ENCODE measurements at places on chromosomes 3 and 15. TPM values are rescaled to one million over a fixed set of nuclear protein-coding genes. Genes with fewer than 3 reads are reported as not detected.

The SLC12A8 gene
- 11.6 TPM for total RNA-seq

The GRM7 gene
- total RNA-seq = 0.69 TPM

The LARP6 gene
- total RNA-seq = 27.3 TPM

The ADGRG7 gene
- total RNA-seq = not detected

DNA sequence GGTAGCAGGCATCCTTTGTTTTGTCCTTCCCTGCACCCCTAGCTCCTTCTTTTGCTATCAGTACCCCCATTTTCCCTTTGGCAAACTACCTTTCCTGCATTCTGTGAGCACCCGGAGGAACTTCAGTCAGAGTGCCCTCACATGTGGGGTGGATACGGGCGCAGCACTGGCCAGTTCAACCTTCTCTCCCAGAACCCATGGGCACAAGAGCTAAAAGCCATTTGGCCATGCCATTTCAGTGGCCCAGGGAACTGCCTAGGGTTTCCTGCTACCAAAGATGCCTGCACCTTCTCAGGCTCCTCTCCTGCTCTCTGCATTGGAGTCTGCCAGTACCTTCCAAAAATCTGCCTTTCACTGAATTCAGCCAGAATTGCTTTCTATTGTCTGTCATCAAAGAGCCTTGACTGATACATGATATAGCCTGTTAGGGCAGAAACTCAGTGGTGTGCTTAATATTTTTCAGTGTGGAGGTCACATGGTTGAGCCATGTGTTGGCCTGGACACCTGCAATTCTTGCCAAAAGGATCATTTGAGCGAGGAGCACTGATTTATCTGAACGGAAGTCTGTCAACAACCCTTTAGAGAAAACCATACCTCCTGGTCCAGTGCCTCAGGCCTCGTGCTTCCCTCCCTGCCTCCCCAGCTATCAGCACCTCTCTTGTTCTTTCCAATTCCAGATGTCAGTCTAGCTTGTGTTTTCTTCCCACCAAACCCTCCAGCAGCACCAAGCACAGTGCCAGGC, 27.0 kb upstream of the HHATL start:
- H3K4me1 ChIP-seq = no peaks in the 10 kb centered on the region
- H3K27me3 ChIP-seq = no peaks in the 10 kb centered on the region
- no peak overlapping the region for H3K27ac ChIP-seq
- no peak overlapping the region for H3K4me3 ChIP-seq
- no peaks in the 10 kb centered on the region for H3K36me3 ChIP-seq

GRCh38 chr3:32392536-32393302, 1.1 kb downstream of the CMTM7 start:
- DNase-seq = no peak
- H3K4me3 ChIP-seq = peak overlapping the region; percentile 96
- peak overlapping the region; percentile 94 for H3K27ac ChIP-seq
- H3K36me3 ChIP-seq = no peaks in the 10 kb centered on the region
- peaks cover 13% of the 10 kb centered on the region for H3K4me1 ChIP-seq

GRCh38 chr3:12974334-12974733, 98.9 kb downstream of the IQSEC1 start:
- H3K36me3 ChIP-seq = no peaks in the 10 kb centered on the region
- DNase-seq = no peak
- peaks cover 14% of the 10 kb centered on the region for H3K4me1 ChIP-seq
- peaks cover 1% of the 10 kb centered on the region for H3K27me3 ChIP-seq
- no peak overlapping the region for H3K27ac ChIP-seq
- no peak overlapping the region for H3K4me3 ChIP-seq

GRCh38 chr15:39172380-39173281, 408.2 kb upstream of the THBS1 start:
- no peaks in the 10 kb centered on the region for H3K36me3 ChIP-seq
- H3K27me3 ChIP-seq = no peaks in the 10 kb centered on the region
- no peak for DNase-seq
- peak overlapping the region; percentile 97 for H3K27ac ChIP-seq

DNA sequence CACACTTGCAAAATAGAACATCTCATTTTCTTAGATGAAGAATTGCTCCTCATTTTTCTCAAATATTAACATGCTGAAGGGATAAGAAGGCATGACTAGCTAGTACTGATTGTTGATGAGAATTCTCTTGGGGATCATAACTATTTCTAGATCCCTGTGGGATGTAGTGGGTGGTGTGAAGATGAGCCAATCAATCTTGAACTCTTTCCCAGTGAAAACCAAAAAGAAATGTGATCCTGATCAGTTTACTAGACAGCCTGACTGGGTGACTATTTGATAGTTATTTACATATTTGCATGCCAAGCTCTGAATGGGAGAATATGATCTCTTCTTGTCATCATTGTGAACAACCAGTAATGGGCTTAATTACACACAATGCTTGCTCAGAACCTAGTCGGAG, 63.7 kb downstream of the ZIC1 start:
- no peaks in the 10 kb centered on the region for H3K36me3 ChIP-seq
- no peak overlapping the region for H3K27ac ChIP-seq
- no peak overlapping the region for H3K4me3 ChIP-seq
- H3K27me3 ChIP-seq = peaks cover 12% of the 10 kb centered on the region
- DNase-seq = no peak
- H3K4me1 ChIP-seq = no peaks in the 10 kb centered on the region

DNA sequence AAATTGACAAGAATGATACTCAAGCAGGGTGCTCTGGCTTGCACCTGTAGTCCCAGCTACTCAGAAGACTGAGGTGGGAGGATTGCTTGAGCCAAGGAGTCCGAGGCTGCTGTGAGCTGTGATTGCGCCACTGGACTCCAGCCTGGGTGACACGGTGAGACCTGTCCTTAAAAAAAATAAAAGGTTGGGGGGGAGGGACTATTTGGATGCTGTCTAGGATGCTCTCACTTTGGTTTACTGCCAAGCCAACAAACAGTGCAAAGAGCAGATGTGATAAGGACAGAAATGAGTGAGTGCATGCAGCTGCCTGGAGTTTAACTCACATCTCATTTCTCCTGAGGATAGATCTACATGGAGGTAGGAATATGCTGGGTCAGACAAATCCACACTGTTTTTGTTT, 130.0 kb downstream of the FRMD4B start:
- no peak overlapping the region for H3K27ac ChIP-seq
- H3K27me3 ChIP-seq = no peaks in the 10 kb centered on the region
- peaks cover 38% of the 10 kb centered on the region for H3K4me1 ChIP-seq
- H3K4me3 ChIP-seq = no peak overlapping the region
- H3K36me3 ChIP-seq = no peaks in the 10 kb centered on the region

- H3K27me3 ChIP-seq = peaks cover 1% of the 10 kb centered on the region
Observed at GRCh38 chr3:52007291-52007690, 11.6 kb upstream of the RPL29 start.

DNA sequence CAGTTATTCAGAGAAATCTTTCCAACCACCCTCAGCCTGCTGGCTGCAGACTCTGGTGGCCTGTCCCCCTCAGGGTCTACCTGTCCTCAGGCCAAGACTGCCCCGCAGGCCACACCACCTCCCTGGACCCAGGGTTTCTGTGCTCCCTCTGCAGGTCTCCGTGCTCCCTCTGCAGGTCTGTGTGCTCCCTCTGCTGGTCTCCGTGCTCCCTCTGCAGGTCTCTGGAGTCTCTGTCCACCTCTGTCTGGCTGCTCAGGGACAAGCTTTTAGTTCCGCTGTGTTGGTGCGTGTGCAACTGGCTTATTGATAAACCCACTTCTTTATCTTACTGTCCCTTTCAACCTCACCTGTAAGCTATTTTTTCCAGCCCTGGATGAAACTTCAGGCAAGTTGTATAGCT, 30.1 kb downstream of the BDH1 start:
- no peaks in the 10 kb centered on the region for H3K36me3 ChIP-seq
- no peak overlapping the region for H3K4me3 ChIP-seq
- H3K27me3 ChIP-seq = no peaks in the 10 kb centered on the region
- no peak overlapping the region for H3K27ac ChIP-seq

GRCh38 chr3:63349583-63350573, 71.8 kb downstream of the SYNPR start:
- H3K27me3 ChIP-seq = peaks cover 30% of the 10 kb centered on the region
- H3K4me3 ChIP-seq = no peak overlapping the region
- H3K36me3 ChIP-seq = no peaks in the 10 kb centered on the region
- H3K27ac ChIP-seq = no peak overlapping the region

DNA sequence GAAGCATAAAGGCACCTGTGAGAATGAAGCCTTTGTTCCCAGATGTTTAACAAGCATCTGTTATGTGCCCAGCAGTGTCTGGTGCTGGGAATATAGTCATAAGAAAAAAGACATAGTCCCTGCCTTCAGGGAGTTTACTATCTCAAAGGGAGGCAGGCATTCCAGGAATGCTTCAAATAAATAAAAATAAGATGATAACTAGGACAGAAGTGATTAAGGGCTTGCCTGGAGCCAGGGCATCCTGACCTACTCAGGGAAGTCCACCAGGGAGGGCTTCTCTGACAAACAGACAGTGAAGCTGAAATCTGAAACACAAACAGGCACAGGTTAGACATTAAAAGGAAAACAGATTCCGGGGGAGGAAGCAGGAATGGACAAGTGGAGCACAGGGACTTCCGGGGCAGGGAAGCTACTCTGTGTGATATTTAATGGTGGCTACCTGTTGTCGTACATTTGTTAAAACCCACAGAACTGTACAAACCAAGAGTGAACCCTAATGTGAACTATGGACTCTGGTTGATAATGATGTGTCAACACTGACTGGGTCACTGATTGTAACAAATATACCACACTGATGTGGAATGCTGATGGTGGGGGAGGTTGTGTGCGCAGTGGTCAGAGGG, 53.3 kb downstream of the ITGB5 start:
- H3K36me3 ChIP-seq = peaks cover 6% of the 10 kb centered on the region
- peak overlapping the region; percentile 62 for H3K27ac ChIP-seq
- DNase-seq = no peak
- H3K4me1 ChIP-seq = peaks cover 44% of the 10 kb centered on the region
- no peaks in the 10 kb centered on the region for H3K27me3 ChIP-seq
- H3K4me3 ChIP-seq = no peak overlapping the region

- DNase-seq = no peak
- H3K4me3 ChIP-seq = no peak overlapping the region
- no peak overlapping the region for H3K27ac ChIP-seq
- peaks cover 23% of the 10 kb centered on the region for H3K27me3 ChIP-seq
- no peaks in the 10 kb centered on the region for H3K36me3 ChIP-seq
Observed at GRCh38 chr15:100348578-100348977, 6.8 kb upstream of the ADAMTS17 start.

GRCh38 chr15:100141311-100142001, 200.3 kb downstream of the ADAMTS17 start:
- no peaks in the 10 kb centered on the region for H3K27me3 ChIP-seq
- DNase-seq = no peak
- H3K4me3 ChIP-seq = no peak overlapping the region
- H3K4me1 ChIP-seq = no peaks in the 10 kb centered on the region
- H3K27ac ChIP-seq = no peak overlapping the region
- H3K36me3 ChIP-seq = peaks cover 31% of the 10 kb centered on the region

GRCh38 chr3:53222183-53222901, 33.5 kb downstream of the TKT start:
- peaks cover 10% of the 10 kb centered on the region for H3K36me3 ChIP-seq
- H3K4me3 ChIP-seq = no peak overlapping the region
- DNase-seq = no peak

- H3K36me3 ChIP-seq = peaks cover 2% of the 10 kb centered on the region
- no peak overlapping the region for H3K27ac ChIP-seq
- H3K27me3 ChIP-seq = no peaks in the 10 kb centered on the region
Observed at GRCh38 chr15:38504680-38505467, 50.9 kb downstream of the FAM98B start.

GRCh38 chr15:89829616-89830440, 15.2 kb upstream of the ANPEP start:
- no peak for DNase-seq
- H3K27ac ChIP-seq = peak overlapping the region; percentile 0
- no peaks in the 10 kb centered on the region for H3K27me3 ChIP-seq

Data from mesothelial cell of epicardium (in vitro differentiated cells).